Stimulated activated CD8-positive, alpha-beta memory T cell treated with anti-CD3 and anti-CD28 coated beads, Interleukin-7, amount 100 ng/mL, for 48 hours (primary cell): ENCODE measurements at places on chromosomes 1 and 21.

GRCh38 chr1:179016706-179017382 is 8.8 kb upstream of the FAM20B start:
- DNase-seq: no peak

GRCh38 chr1:86829321-86829720 is 84.6 kb downstream of the SELENOF start:
- DNase-seq: no peak

DNA sequence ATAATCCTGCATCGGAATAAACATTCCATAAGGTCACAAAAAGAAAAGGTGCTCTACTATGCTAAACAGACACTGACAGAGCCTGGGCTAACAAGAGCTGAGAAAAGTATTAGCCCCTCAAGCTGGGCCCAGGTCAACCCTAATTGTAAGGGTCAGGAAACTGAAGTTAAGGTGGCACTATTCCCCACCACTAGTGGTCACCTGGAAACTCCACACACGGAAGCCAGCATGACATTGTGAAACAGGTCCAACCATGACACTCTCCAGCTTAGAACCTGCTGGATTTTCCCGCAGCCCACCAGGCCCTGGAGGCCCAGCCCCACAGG is 1.2 kb downstream of the PTTG1IP start:
- no peak for DNase-seq

- no peak for DNase-seq
Measured at GRCh38 chr1:224894915-224895314, 34.6 kb upstream of the DNAH14 start.

GRCh38 chr1:241730031-241730430 is 78.0 kb downstream of the WDR64 start:
- DNase-seq: no peak

- DNase-seq: no peak
Measured at GRCh38 chr1:32816676-32817158, 441 bp downstream of the YARS1 start.

DNA sequence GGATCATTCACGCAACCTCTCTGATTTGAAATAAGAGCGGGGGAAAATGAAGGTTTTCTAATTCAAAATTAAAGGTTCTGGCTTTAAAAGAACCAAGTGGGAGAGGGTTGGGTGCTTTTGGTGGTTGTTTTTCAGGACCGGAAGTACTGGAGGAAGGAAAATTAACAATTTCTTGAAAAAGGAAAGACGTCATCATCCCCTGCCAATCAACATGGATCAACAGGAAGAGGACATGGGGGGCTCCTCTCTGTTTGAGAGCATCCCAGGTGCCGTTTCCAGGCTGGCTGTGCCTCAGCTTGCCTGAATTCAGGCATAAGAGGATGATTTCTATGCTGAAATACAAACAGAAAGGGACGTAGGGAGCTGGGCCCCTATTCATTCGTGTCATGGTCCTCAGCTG is 21.6 kb upstream of the NID1 start:
- no peak for DNase-seq

DNA sequence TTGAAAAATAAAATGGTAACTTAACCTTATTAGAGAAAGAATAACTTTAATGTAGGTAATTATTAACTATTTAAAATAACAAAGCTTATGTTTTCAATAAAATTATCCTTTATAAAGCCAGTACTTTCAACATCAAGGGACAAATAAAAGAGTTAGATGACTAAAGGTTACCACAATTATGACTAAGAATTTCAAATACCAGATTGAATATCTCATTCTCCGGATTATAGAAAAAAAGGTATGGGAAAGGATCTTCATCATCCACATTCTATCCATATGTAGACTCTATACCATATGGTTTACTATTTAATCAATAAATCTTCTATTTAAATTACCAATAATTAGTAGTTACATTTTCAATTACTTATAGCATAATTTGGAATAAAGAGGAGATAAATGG is 62.8 kb downstream of the TOR3A start:
- DNase-seq: no peak

GRCh38 chr1:83996621-83997020 is 2.3 kb downstream of the TTLL7 start:
- DNase-seq: no peak

DNA sequence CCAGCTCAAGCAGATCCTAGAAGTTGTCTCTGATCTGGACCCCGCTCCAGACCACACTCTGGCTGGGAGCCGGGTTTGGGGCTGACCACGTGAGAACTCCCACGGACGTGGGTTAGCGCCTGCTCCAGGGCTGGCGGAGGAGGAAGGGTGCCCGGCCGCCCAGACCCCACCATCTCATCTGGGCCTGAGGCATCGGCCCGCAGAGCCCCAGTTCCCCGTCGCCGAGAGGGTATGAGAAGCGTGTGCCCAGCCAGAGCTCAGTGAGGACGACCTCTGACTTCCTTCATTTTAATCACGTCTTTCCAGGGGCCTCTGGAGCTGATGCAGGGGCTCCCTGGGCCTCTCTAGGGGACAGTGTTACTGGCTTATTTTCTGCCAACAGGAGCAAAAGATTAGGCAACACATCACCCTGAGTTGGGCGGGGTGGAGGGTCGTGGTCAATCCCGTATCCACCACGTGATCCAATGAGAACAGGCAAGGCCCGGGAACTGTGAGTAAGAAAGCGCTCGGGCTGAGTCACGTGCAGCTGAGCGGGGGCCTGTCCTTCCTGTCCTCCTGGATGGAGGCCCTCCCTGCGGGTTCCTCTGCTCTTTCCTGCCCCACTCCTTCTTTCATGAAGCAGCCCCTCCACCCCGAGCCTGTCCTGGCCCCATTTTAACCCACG is 81.1 kb downstream of the SIK1 start:
- peak; percentile 10 for DNase-seq

- DNase-seq: no peak
Measured at GRCh38 chr1:192747943-192748342, 60.9 kb upstream of the RGS2 start.
